Retina (tissue), 1 donor: ENCODE measurements at places on chromosomes 12 and 14.
A peak's percentile ranks its signal among the peaks of the same experiment; 100 is the strongest.

- no peak for DNase-seq
Observed at GRCh38 chr12:16437281-16437816, 89.9 kb downstream of the MGST1 start.

DNA sequence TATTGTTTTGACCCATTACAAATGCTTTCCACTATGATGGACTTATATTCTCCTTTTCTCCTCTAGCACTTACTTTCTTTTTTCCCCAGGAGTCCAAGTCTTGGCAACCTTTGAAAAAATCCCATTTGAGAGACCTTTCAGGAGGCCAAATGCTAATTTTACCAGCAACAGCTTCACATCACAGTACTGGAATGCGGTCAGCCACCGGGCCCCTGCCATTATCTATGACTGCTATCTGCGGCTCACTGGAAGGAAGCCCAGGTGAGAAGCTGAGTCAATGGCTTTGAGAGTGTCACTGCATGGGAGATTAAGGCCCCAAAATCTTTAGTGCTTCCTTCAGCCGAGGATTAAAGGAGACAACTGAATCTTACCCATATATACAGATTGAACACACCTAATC lies 64.2 kb downstream of the ERGIC2 start:
- DNase-seq, result no peak

GRCh38 chr12:108119126-108119973 lies 9.7 kb upstream of the WSCD2 start:
- no peak for DNase-seq

GRCh38 chr12:113130457-113131135 lies 5.0 kb downstream of the RASAL1 start:
- DNase-seq, result no peak

GRCh38 chr14:70188659-70189455 lies at the start of gene SLC8A3:
Gene SLC8A3, minus strand, starts transcription at chr14:70188951. Its CDS starts 20,529 bp downstream, at chr14:70168422.
- DNase-seq, result peak; percentile 92

DNA sequence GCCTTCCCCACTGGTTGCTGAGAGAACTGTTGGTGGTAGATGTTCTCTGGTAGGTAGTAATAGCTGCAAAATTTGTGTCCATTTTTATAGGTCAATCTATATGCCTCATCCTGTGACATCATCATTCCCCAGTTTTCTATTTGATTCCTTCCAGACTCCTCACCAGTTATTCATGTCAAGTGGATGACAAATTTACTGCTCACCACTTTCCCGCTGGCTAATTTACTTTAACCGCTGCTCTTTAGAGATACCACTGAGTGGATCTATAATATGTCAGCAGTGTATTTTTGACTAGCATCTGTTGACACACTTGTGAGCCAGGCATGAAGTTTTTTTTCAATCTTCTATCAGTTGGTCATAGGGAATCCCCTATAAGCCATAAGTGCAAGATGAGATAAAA lies 24.6 kb downstream of the GPR65 start:
- DNase-seq, result no peak

GRCh38 chr14:81476816-81477215 lies 56.8 kb downstream of the SEL1L start:
- no peak for DNase-seq

GRCh38 chr12:14638066-14638465 lies 58.3 kb downstream of the GUCY2C start:
- DNase-seq, result no peak

DNA sequence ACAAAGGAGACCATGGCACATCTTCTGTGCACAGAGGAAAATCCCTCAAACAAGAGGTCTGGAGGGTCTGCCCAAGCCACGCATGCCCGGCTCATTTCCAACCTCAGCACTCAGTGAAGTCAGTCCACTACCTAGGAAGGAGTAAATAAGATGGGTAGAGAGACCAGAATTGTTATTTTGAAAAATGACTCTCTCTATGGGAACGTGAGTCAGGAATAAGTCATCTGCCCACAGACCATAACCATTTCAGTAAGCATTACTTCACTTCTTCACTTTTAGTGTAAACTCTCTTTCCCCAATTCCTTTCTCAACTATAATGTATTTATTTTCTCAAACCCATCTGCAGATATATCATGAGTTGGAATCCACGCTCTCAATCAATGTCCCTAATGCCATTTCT lies 1039.9 kb upstream of the USP15 start:
- DNase-seq, result no peak

DNA sequence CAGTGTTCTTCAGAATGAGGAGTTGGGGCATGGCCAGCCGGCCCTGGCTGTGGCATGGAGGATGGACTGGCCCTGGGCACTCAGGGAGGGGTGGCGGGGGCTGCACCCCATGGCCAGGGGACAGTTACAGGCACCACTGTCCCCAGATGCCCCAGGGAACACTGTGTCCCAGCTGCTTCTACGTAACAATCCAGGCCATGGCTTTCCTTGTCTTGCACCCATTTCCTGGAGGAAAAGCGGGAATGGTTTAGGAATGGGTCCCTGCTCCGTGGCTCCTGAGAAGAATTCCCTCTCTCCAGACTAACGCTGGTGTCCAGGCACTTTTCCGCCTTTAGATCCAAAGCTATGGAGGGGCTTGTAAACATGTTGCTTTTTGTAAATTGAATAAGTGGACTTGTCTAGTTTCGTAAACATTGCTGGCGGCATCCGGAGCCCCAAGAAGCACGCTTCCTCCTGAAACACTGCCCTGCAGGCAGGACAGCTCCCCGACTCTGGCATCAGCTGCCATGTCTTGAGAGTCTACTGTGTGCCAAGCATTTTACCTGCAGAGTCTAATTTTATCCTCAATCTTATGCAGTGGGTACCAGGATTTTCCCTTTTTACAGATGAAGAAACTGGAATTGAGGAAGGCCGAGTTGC lies 238.3 kb downstream of the SLC41A2 start:
- DNase-seq, result no peak

- DNase-seq, result no peak
Observed at GRCh38 chr12:128570191-128571065, 253.3 kb downstream of the SLC15A4 start.

DNA sequence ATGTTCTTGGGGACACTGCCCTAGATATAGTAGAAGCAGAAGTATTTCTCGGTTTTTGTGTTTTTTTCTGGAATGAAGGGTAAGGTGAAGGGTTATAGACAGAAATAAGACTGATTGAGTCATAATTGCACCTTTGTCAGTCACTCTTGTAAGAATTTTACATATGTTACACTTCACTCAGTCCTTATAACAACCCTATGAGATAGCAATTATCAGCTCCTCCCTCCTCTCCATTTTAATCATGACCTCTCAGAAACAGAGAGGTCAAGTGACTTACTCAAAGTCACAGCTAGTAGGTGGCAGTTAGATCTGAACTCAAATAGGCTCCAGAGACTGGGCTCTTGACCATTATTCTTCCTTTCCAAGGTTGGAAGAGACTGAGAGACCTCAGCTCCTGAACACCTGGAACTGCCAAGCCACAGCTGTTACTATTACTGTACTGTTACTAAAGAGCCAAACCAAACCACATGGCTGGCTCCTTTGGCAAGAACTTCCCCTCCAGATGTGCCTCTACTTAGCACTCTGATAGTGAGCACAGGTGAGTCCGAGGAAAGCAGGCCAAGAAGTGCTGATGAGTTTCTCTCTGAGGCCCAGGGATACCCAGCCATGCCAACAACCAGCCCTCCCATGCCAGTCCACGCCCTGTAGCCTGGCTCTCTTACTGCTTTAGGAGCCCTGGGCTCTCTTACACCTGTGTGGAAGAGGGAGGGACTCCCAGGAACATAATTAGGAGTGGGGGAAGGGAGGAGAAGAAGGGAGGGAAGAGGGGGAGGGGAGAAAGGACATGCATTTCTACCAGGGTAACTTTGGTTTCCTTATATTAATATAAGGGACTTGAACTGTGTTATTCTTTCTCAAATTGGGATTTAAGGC lies 121.3 kb downstream of the CRADD start:
- no peak for DNase-seq

DNA sequence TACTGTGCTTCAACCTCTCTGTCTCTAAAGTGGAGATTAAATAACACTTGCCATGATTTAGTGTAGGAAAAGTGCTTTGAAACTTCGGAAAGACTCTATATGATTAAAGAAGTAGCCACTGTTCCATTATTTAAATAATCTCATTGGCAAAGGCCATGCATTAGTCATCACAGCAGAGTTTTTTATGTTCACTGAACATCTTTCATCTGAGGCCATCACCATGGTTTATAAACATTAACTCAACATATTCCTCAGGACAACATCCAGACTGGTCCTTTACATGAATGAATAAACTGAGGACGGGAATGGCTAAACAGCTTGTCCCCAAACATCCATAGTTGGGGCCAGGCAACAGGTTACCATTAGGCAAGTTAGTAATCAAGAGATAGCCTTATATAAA lies 124.6 kb upstream of the FRMD6 start:
- no peak for DNase-seq

DNA sequence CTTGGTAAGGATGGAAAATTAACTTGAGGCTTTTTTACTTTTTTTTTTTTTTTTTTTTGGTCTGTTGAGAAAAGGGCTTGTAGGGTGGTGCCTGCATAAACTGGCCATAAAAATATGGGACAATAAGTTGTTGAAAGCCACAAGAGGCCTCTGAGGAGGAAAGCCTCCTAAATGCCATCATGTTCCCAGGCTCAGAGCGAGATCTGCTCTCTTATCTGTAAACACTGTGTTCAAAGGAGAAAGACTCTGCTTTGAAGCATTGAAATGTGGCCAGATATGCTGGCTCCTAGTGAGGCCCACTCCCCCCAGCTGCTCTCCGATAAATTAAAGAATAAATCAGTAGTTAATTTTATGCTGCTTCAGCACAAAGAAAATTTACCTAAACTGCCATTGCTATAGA lies 504.9 kb downstream of the DIO2 start:
- DNase-seq, result no peak

- DNase-seq, result no peak
Observed at GRCh38 chr12:99544457-99544856, 103.1 kb upstream of the GARIN6 start.

DNA sequence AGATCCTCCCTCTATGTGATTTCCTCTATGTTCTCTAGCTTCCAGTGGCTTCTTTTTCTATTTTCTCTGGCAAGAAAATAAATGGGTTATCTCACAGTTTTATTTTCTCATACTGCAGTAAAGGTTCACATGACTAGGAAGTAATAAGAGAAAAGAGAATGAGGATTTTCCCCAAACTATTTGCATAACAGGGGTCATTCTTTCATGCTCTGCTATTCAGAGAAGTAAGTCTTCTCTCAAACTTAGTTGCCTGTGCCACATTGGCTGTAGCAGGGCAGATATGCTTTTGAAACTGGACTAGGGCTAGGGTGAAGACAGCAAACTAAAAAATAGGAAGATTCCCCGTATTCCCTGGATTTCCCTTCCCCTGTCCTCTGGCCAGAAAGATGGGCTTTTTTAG lies 57.4 kb downstream of the ACSM4 start:
- DNase-seq, result no peak

DNA sequence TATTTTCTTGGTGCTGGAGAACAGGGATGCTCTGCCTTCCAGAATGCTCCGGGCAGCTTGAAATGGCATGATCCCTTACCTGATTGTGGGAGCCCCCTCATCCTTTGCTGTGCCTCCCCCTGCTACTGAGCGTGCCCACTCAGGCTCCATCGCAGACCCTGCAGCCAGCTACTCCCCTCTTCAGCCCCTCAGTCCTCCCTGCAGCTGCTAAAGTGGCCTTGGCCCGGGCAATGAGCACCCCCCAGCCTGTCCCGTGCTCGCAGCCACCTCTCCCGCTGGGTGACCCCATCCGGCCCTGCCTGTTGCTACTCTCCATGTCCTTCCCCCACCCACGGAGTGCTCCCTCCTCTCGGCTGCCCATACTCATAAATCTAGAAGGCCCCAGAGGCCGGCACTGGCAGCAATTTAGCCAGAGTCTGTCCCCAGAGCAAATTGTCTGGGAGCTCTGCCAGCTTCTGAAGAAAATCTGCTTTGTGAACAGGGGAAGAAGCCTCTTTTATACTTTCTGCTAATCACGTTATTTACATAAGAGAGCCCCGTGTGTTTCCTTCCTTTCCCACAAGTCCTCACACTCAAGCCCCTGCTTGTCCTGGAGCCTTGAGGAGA lies 143.7 kb upstream of the FRMD6 start:
- peak; percentile 71 for DNase-seq
